H4 (cell line): ENCODE measurements at places on chromosomes 12 and 14. TPM values are rescaled to one million over a fixed set of nuclear protein-coding genes. Genes with fewer than 3 reads are reported as not detected.

The FGF23 gene
- not detected in 2 replicates for total RNA-seq

The TAS2R46 gene
- total RNA-seq, result 0.23 TPM in 1 of 2 replicates, not detected in the other

The SYNDIG1L gene
- total RNA-seq, result not detected in 2 replicates

The MYF5 gene
- not detected in 2 replicates for total RNA-seq

The ALX1 gene
- 7.0 and 11.5 TPM in 2 replicates for total RNA-seq

The NRXN3 gene
- total RNA-seq, result 0.37 and 0.39 TPM in 2 replicates

The HOMEZ gene
- total RNA-seq, result 9.8 and 11.4 TPM in 2 replicates

The LRCOL1 gene
- not detected in 2 replicates for total RNA-seq

The KRT6C gene
- not detected in 2 replicates for total RNA-seq

The RND1 gene
- 0.06 and 0.14 TPM in 2 replicates for total RNA-seq

The LRRC23 gene
- 4.1 and 12.2 TPM in 2 replicates for total RNA-seq

The HEATR5A gene
- total RNA-seq, result 20.1 and 32.9 TPM in 2 replicates

The LRTM2 gene
- not detected in 2 replicates for total RNA-seq

The RNU4-1 gene
- under 0.01 TPM in 2 replicates for total RNA-seq

The PRICKLE1 gene
- 1.1 and 1.8 TPM in 2 replicates for total RNA-seq

The SPIC gene
- total RNA-seq, result not detected in 2 replicates

The CAPS2 gene
- total RNA-seq, result 3.0 and 6.6 TPM in 2 replicates

The KRT6A gene
- total RNA-seq, result not detected in 2 replicates

The AMIGO2 gene
- 44.3 and 47.4 TPM in 2 replicates for total RNA-seq

The INSM2 gene
- not detected in 2 replicates for total RNA-seq

The KLC1 gene
- total RNA-seq, result 75.5 and 83.8 TPM in 2 replicates

The CCDC184 gene
- total RNA-seq, result 0.70 and 1.2 TPM in 2 replicates

The PLEKHG7 gene
- total RNA-seq, result not detected in 2 replicates

The LGMN gene
- 30.1 and 38.5 TPM in 2 replicates for total RNA-seq

The ST8SIA1 gene
- total RNA-seq, result 8.9 TPM in 2 replicates

The GYS2 gene
- not detected in 2 replicates for total RNA-seq

The KIF26A gene
- 0.77 and 1.6 TPM in 2 replicates for total RNA-seq

The CCDC88C gene
- 2.3 and 2.4 TPM in 2 replicates for total RNA-seq

The KERA gene
- not detected in 2 replicates for total RNA-seq

The TAS2R13 gene
- 0.08 and 0.17 TPM in 2 replicates for total RNA-seq

The NAV3 gene
- 3.6 and 9.6 TPM in 2 replicates for total RNA-seq

The C12orf50 gene
- not detected in 2 replicates for total RNA-seq

The CCDC196 gene
- total RNA-seq, result not detected in 2 replicates
